Glomerular endothelial cell (primary cell): ENCODE measurements at places on chromosomes 11 and 22. TPM values are rescaled to one million over a fixed set of nuclear protein-coding genes. Genes with fewer than 3 reads are reported as not detected.

Gene CWF19L2
- total RNA-seq = 5.2 and 13.0 TPM in 2 replicates

Gene NLRP6
- not detected in 2 replicates for total RNA-seq

Gene BEST1
- not detected in 2 replicates for total RNA-seq

Gene SHISAL1
- 0.29 and 0.97 TPM in 2 replicates for total RNA-seq

Gene NCAM1
- 1.8 and 8.3 TPM in 2 replicates for total RNA-seq

Gene OR10AG1
- total RNA-seq = not detected in 2 replicates

Gene TMEM223
- 16.8 and 23.2 TPM in 2 replicates for total RNA-seq

Gene CCDC15
- total RNA-seq = 2.0 and 2.5 TPM in 2 replicates

Gene DPP3
- total RNA-seq = 74.5 and 98.1 TPM in 2 replicates

Gene DMC1
- total RNA-seq = 1.3 TPM in 1 of 2 replicates, not detected in the other

Gene DRICH1
- total RNA-seq = not detected in 2 replicates

Gene SLN
- total RNA-seq = 2.1 TPM in 1 of 2 replicates, not detected in the other

Gene MS4A12
- total RNA-seq = not detected in 2 replicates

Gene CARD18
- not detected in 2 replicates for total RNA-seq

Gene NLRP10
- total RNA-seq = 1.7 TPM in 1 of 2 replicates, not detected in the other

Gene LRRN4CL
- not detected in 2 replicates for total RNA-seq

Gene OR8G5
- total RNA-seq = not detected in 2 replicates

Gene SLC6A5
- total RNA-seq = not detected in 2 replicates

Gene LGR4
- total RNA-seq = 16.7 and 17.6 TPM in 2 replicates

Gene TBX10
- total RNA-seq = not detected in 2 replicates

Gene RIC8A
- total RNA-seq = 113 and 118 TPM in 2 replicates

Gene MS4A2
- total RNA-seq = not detected in 2 replicates

Gene FAM118B
- total RNA-seq = 29.9 and 31.3 TPM in 2 replicates

Gene OR4C16
- not detected in 2 replicates for total RNA-seq

Gene MMP8
- total RNA-seq = not detected in 2 replicates

Gene ADAMTS8
- not detected in 2 replicates for total RNA-seq

Gene KRTAP5-2
- not detected in 2 replicates for total RNA-seq

Gene ST14
- total RNA-seq = 0.12 TPM in 1 of 2 replicates, not detected in the other

Gene SLC22A6
- total RNA-seq = not detected in 2 replicates

Gene SYT8
- total RNA-seq = not detected in 2 replicates

Gene BATF2
- total RNA-seq = 1.3 and 2.7 TPM in 2 replicates

Gene RIMBP3B
- total RNA-seq = 0.06 TPM in 1 of 2 replicates, not detected in the other

Gene ABCC8
- not detected in 2 replicates for total RNA-seq

Gene MN1
- 8.0 and 12.7 TPM in 2 replicates for total RNA-seq

Gene CATSPERZ
- not detected in 2 replicates for total RNA-seq

Gene MLC1
- total RNA-seq = not detected in 2 replicates

Gene SAAL1
- total RNA-seq = 15.8 and 19.9 TPM in 2 replicates

Gene MIAT
- total RNA-seq = 0.10 and 0.29 TPM in 2 replicates

Gene HBE1
- not detected in 2 replicates for total RNA-seq

Gene FGF19
- not detected in 2 replicates for total RNA-seq

Gene TPBGL
- 1.3 and 1.6 TPM in 2 replicates for total RNA-seq

Gene MYRF
- 6.0 and 10.7 TPM in 2 replicates for total RNA-seq

Gene PATE4
- total RNA-seq = not detected in 2 replicates

Gene PRODH
- 1.0 TPM in 1 of 2 replicates, not detected in the other for total RNA-seq

Gene H19
- total RNA-seq = 91.3 and 154 TPM in 2 replicates

Gene TRIM49
- not detected in 2 replicates for total RNA-seq

Gene MUC6
- not detected in 2 replicates for total RNA-seq

Gene MUC2
- total RNA-seq = not detected in 2 replicates

Gene LINC01488
- total RNA-seq = not detected in 2 replicates

Gene LUZP2
- 0.05 and 0.23 TPM in 2 replicates for total RNA-seq

Gene OR8H3
- not detected in 2 replicates for total RNA-seq

Gene CBL
- total RNA-seq = 30.6 and 38.7 TPM in 2 replicates

Gene FAM227A
- total RNA-seq = 1.9 and 3.3 TPM in 2 replicates

Gene GTSE1
- total RNA-seq = 1.5 and 7.5 TPM in 2 replicates

Gene ARHGAP20
- 0.29 and 0.70 TPM in 2 replicates for total RNA-seq

Gene RAPSN
- not detected in 2 replicates for total RNA-seq

Gene RASD2
- 0.19 and 0.29 TPM in 2 replicates for total RNA-seq
